ENCODE measurements at places on chromosomes 12 and 14. TPM values are rescaled to one million over a fixed set of nuclear protein-coding genes. Genes with fewer than 3 reads are reported as not detected.

GRCh38 chr14:26204728-26205479 lies 392.9 kb downstream of the NOVA1 start:
- peak; percentile 41 for DNase-seq

- DNase-seq: no peak
Measured at GRCh38 chr12:111407377-111408115, 1.8 kb downstream of the SH2B3 start.

- DNase-seq: no peak
Measured at GRCh38 chr12:110077800-110078199, 29.5 kb upstream of the C12orf76 start.

KLRB1 gene
- 4.4 TPM for polyA plus RNA-seq

- DNase-seq: peak; percentile 86
Measured at GRCh38 chr12:109695961-109696461, 17.6 kb upstream of the FAM222A start.

DNA sequence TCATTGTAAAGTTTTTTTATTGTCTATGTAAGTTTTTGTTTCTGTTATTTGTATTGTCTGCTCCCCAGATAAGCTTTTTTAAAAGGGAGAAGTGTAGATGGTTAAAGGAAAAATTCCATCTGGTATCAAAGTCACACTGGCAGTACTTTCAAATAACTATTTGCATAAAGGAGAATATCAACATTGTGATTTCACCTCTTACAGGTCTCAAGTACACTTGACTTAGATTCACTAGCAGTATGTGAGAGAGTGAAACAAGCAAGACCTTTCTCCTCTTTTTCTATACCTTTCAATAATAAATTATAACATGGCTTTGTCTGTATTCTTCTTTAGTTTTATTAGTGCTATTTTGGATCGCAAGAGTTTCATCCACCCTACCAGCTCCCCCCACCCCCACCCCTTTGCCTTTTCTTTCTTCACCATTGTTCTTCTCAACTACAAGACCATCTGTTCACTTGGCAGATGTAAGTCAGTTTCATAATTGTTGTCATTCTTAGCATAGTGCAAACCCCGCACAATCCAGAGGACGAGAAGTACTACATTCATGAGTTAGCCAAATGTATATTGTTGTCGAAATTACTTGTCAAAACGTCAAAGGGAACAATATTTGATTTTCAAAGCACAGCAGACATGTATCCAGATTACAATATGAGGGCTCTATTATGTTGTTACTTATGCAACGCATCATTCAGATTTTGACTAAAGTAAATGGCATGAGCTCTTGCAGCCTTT lies 602.7 kb upstream of the FLRT2 start:
- no peak for DNase-seq

CRIP1 gene
- polyA plus RNA-seq: 36.6 TPM

Data from renal pelvis (tissue), 12 donors.